Stimulated activated CD4-positive, alpha-beta T cell treated with anti-CD3 and anti-CD28 coated beads, Interleukin-4, amount 100 ng/mL, for 48 hours (primary cell): ENCODE measurements at places on chromosomes 16 and 17.

GRCh38 chr17:16255481-16255921 lies 38.5 kb downstream of the PIGL start:
- no peak for DNase-seq

GRCh38 chr16:81481207-81481821 lies 36.7 kb downstream of the CMIP start:
- no peak for DNase-seq

GRCh38 chr17:73740370-73740769 lies 96.1 kb upstream of the SDK2 start:
- no peak for DNase-seq

DNA sequence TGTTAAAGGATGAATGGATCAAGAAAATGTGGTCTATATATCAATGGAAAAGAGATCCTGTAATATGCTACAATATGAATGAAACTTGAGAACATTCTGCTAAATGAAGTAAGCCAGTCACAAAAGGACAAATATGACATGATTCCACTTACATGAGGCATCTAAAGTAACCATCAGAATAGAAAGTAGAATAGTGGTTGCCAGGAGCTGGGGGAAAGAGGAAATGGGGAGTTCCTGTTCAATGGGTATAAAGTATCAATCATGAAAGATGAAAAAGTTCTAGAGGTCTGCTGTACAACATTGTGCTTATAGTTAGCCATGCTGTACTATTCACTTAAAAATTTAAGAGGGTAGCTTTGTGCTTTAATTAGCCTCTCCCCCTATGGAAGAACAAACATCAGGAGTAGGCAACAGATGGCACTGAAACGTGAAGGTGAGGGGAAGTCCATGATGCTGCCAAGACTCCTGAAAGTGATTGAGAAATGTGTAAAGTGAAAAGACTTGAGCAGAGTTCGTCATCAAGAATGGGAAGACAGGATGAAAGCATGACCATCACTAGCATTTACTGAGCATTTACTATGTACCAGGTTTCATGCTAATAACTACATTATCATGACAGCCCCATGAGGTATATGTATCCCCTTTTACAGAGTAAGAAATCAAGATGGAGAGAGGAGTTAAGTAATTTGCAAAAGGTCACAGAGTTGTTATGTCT lies 167.2 kb downstream of the CYB561 start:
- DNase-seq = no peak

DNA sequence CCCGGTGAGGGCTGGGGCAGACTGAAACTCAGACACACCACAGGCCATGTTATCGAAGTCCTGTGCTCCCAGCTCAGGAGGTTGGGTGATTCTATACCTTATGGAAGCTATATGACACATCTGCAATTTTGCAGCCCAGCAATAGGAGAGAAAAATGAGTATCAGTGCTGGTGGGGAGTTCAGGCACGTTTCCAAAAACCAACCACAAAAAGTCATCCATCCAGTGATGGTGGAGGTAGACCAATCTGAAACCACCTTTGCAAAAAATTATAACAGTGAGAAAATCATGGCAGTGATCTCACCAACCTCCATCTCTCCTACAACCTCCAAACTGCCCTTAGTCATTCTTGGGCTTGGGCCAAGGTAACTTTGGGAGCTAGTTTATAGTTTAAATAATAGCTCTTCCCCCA lies 327.9 kb downstream of the SLC39A11 start:
- DNase-seq = no peak

DNA sequence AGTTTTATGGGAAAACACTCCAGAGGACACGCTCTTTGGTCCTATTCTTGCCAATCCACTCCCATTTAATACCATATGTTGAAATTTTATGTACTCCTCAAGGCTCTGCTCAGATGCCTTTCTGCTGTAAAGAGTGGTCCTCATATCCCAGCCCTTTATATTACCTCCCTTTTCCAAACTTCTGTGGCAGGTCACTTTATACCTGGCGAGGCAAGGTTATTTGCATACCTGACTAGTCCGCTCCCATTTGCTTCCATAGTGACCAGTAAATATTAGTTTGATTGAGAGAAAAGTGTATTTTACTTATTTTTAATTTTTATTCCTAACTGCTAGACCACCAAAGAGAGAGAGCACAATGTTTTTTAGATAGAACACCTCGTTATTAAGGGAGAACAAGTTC lies 17.3 kb downstream of the KRT12 start:
- no peak for DNase-seq

GRCh38 chr17:31511195-31511578 lies 119.7 kb downstream of the RAB11FIP4 start:
- no peak for DNase-seq

- no peak for DNase-seq
These were observed 647.7 kb upstream of the SOX9 start for GRCh38 chr17:71472809-71473789.

DNA sequence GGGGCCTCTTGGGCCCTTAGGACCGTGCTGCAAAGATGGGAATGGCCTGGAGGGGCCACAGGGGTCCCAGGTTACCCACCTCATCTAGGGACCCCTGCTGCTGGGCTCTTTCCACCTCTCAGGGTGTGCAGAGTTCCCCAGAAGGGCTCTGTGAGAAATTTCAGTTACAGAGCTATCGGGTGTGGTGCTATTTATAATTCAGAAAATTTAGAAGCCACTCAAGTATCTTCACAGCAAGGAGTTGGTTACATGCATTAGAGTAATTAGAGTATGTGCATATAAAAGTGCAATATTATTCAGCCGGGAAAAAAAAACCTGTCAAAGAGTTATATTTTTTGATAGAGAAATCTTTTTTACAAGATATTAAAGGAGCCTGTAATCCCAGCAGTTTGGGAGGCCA lies 18.9 kb downstream of the C16orf90 start:
- no peak for DNase-seq

- DNase-seq = no peak
These were observed 401.2 kb downstream of the SEC14L1 start for GRCh38 chr17:77542011-77542410.

- no peak for DNase-seq
These were observed 520.9 kb upstream of the CDH5 start for GRCh38 chr16:65845466-65846209.

DNA sequence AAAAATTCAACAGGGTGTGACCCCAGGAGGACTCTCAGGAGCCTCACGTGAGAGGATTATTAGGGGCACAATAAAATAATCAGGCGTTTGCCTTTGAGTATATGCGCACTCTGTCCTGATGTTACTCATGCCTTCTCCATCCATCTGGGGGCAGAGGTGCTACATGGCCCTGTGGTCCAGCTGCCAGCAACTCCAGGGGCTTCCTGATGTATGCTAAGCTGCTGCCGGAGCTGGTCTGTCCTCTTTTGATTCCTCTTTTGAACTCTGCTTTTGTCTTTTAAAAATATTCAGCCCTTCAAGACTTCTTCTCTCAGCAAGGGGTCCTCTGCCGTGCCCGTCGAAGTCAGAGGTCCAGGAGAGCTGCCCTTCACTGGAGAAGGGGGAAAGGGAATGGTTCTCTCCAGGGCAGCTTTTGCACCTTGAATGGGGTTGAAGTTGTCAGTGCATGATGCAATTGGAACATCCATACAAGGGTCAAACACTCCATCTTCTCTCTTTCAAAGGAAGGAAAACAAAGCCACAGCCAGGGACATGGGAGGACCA lies 431.4 kb downstream of the SHISA9 start:
- no peak for DNase-seq

DNA sequence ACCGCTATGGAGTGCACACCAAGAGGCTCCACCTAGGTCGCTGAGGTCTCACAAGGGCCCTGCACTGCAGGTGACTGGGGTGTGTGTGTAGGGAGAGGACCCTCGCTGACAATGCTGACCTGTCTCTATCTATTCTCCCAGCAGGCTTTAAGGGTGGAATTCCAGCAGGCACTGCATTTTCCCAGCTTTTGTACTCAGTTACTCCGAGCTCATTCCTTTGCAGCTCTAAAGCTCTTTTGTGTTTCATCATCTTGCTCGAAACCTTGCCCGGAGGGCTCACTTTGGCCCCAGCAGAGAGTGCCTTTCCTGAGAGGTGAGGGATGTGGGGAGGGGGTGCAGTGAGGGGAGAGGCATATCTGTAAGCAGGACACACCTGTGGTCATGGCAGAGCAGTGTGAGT lies 39.3 kb downstream of the SMPD3 start:
- DNase-seq = no peak

DNA sequence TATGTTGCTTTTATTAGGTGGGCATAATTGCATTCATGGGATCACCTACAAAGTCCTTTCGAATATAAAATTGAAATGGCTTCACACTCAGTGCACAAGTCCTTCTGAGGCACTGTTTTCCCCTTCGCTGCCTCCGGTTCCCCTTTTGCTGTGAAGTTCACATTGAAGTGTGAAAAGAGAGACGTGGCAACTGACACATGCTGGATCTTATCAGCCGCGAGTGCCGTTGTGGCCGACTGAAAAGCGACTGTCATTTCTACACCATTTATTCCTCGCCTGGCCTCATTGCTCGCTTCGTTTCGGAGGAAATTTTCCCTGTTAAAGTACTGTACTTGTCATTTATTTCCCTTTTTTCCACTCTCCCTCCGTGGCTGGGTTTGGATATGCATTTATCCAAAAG lies 423.5 kb downstream of the MAF start:
- no peak for DNase-seq

DNA sequence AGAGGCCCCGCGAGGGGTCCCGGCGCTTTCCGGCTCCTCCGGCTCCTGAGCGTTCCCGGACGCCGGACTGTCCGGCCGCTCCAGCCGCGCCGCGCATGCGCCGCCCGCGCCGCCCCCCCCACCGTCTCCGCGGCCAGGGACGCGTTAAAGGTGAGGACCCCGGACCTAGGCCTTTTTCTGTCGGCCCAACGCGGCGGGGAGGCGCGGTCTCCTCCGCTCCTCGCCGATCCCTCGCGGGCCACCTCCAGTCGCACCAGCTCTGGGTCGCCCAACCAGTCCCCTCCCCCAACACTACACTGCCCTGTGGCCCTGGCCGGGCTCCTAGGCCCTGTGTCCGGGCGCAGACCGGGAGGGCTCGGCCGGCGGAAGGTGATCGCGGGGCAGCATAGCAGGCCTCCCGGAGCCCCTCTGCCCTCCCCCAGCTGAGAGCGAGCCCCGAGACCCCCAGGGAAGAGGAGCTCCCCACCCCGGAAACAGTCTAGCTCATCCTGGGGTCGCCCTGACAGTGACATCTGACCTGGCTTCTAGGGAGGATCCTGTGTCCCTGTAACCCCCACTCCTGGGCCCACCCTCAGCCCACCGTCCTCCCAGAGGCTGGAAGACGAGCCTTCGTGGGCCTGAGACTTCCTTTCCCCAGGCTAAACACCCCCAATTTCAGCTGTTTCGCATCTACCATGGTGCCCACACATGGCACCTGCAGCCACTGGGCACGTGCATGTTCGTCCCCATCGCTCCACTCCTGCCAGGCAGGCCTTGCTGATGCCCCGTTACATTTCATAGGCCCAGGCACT lies 14.7 kb upstream of the BCAR1 start:
- DNase-seq = no peak
